ENCODE measurements at places on chromosomes 3 and 15.

DNA sequence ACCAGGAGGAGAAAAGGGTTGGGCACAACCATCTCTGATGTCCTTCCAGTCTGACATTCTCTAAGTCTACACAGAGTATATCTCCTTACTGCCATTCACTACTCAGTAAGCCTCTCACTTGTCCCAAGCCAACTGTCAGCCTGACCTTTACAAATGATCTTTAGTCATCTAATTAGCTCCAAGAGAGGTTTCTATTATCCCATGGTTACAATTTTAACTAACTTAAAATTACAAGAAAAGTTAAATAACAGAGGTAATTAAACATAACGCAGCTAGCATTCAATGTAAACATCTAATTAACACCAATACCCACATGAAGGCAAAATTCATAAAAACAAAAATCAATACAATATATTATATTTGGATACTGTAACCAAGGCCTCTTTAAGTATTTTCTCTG is 126.9 kb downstream of the LSAMP start:
- DNase-seq, result no peak

DNA sequence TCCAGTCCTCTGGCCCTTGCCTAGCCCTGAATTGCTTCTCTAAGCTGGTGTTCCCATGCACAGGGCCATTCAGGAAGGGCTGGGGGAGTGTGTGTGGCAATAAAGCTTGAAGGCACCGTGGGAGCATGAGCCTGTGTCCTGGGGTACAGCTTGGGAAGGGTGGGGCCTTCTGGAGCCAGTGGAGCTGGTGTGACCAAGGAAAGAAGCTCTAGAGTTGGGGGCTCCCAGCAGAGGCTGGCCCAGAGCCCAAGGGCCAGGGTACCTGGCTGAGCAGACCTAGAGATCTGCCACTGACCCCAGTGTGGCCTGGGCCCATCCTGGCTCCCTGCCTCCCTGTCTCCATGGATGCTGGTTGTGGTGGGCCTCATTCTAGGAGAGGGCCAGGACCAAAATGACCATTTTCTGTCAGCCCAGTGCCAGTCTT is 8.1 kb downstream of the ABTB1 start:
- DNase-seq, result no peak

DNA sequence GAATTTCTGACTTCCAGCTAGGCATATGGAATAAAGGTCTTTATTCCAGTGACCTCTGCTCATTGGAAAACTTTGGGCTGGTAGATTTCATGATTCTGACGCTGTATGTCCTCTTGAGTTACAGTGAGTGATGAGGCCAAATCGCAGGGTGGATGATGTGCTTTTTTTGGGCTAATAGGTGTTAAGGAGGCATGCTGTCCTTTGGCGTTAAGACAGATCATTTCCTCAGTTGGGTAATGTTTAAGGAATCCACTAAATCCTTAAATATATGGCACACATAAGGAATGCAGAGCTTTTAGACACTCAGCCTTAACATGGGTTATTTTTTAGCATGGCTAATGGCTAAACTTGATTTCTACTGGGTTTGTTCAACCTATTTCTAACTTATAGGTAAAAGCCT is 87.9 kb downstream of the LPP start:
- DNase-seq, result no peak

- DNase-seq, result no peak
Measured at GRCh38 chr3:159151130-159151529, 349.3 kb downstream of the MFSD1 start.

DNA sequence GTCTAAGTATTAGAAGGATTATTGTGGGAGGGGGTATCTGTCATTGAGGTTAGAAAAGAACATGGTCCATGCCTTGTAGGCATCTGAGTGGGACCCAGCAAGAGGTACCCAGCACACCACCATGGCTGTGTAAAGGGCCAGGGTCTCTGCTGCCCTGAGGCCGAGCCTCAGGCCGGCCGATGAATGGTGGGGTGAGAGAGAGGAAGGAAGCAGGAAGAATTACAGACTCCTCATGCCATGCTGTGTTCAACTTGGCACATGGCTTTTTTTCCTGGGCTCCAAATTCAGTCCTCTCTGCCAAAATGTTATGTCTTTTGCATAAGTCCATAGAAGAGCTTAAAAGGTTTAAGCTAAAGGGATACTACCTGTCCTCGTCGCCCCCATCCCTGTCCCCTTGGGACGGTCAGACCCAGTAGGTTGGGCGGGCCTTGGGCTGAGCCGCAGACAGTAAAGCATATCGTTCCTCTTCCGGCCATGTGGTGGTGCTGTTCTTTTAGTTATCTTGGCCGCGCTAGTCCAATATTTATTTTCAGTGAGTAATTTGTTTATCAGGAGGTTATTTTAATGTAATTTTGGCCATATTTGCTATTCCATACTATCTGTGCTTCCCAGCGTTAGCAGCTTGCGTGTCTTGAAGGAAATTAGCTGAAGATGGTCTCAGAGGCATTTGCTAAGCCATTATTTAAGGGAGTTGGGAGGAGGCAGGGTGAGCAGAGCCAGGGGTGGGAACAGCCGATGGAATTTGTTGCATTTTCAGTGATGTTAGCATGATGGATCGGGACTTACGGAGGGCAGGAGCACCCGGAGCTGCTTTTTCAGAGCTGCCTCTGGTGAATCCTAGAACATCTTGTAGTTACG is 152.4 kb downstream of the AGBL1 start:
- DNase-seq, result no peak

GRCh38 chr3:101615525-101615924 is 41.5 kb downstream of the PCNP start:
- no peak for DNase-seq

DNA sequence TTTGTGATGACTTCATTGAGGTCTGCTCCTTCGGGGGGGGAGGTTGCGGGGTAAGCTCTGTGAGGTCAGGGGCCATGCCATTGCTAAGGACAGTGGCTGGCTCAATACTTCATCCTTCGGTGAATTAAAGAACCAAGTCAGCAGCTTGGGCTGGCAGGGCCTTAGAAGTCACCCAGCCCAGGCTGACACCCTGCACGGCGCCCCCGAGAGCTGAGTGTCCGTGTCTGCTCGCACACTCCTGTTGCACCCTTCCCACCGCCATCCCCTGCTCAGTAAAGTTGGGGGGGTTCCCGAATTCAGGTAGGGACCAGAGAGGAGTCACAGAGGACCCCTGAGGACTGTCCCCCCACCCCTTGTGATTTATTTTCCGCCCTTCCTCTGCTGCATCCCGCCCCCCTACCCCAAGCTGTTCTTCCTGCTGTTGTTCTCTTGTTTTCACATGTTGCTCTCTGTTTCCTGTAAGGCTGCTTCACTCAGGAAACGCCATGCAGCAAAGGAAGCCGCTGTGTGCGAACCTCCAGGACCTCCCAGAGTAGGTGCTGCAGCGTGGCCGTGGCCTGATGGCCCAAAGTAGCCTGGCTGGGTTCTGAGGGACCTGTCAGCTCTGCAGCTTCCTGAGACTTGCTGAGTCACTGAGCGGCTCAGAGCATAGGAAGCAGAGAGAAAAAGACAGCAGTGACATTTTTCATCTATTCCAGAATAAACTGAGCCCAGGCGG is 14.4 kb downstream of the EFCC1 start:
- DNase-seq, result no peak

DNA sequence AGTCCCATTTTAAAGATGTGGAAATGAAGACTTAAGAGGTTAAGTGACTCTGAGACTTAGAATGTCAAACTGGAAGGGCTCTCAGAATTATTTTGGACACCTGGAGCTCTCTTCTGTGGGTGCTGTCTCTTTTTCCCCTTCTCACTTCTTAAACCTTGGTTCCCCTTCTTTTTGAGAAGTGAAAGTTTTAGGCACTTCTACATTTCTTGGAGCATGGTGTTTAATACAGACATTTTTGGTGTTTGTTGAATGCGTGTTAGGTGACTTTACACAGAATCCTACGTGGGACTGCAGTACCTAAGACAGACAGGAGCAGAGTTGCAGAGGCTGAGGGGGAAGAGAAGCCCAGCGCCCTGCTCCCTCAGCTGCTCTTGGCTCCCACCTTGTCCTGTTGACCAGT is 133.3 kb downstream of the MDFIC2 start:
- no peak for DNase-seq

DNA sequence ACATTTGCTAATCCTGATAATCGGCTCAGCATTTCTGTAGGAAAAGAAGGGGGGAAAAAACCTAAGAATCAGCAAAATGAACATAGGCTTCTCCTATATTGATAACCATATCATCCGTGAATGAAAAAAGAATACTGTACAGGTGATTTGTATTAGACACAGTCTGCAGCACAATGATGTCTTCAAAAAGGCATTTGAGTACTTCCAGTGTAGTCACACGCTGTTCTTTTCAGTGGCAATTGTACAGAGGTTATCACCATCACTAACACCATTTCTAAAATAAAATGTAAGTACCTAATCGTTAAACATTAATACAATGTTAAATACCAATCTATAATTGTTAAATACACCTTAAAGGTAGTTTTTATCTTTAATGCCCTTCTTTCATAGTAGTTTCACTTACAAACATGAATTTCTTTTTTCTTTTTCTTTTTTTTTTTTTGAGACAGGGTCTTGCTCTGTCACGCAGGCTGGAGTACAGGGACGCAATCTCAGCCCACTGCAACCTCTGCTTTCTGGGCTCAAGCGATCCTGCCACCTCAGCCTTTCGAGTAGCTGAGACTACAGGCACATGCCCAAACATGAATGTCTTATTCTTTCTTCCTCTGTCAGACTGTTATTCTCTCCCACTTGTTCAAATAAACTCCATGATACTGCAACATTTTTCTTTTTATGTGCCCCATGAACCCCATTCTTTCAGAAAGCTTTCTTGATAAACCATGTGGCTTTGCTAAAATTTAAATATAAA is 18.4 kb downstream of the GOLGB1 start:
- no peak for DNase-seq

DNA sequence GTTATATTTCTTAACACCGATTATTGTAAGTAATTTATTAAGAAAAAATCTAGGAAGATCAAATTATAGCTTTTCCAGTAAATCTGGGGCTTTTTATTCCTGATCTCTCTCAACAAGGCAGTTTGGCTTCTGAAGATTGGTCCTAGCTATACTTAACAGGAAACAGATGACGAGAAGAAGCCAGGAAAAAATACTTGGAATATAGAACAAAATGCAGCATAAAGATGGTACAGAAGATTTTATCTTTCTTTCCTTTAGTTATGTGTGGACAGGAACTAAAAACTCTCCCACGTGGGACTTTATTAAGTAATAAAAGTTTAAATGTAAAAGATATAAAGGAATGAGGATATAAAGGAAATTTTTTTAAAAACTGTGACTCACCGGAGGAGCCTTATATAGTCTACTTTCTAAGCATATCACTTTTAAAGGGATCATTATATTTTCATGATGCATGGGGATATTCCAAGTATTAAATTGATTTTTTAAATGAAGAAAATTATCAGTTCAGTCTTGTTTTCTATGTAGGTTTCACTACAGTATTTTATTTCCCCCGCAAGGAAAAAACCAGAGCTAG is 8.2 kb downstream of the B3GNT5 start:
- no peak for DNase-seq

DNA sequence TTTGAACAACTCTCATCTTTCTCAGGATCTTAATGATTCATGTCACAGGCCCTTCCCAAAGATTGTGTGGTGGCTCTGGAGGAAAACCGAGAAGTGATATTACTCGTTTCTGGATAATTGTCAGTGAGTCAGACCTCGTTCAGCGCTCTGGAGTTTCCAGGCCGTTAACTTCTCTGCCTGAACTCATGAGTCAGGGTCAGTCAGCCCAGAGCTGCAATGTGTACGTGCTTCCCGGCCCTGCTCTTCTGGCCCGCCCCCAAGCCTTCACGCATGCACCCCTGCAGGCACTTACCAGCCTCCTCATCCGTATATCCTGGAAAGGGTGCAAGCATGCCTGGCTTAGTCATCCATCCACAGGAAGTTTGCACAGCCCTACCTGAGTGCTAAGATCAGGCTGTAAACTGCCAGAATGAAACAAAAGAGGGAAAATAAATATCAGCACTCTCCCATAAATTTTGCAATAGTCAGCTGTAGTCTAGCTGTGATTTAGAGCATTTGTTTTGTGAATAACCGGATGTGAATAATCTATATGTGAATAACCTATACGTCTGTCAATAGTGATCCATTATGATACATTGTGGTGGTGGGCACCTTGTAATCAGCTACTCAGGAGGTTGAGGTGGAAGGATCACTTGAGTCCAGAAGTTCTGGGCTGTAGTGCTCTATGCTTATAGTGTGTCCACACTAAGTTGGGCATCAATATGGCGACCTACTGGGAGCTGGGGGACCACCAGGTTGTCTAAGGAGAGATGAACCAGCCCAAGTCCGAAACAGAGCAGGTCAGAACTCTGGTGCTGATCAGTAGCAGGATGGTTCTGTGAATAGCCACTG is 35.3 kb upstream of the SEMA4B start:
- DNase-seq, result peak; percentile 95

DNA sequence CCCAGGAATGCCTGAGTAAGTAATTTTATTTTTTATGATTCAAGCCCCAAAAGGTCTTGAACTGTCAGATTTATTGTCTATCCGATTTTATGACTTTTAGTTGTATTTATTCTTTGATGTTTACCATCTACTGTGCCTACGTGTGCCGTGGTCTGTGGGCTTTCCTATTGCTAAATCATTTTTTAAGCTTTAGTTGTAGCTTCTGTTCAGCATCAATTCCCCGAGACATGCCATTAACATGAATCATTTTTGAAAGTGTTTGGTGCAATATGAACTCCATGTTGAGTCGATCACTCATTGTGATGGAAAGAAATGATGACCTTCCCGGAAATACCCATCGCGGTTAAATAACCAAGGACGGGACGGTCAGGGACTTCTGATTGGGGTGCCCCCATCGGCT is 268.7 kb upstream of the THRB start:
- DNase-seq, result peak; percentile 32

- DNase-seq, result no peak
Measured at GRCh38 chr3:70980646-70981170, 602.8 kb downstream of the FOXP1 start.

- no peak for DNase-seq
Measured at GRCh38 chr3:150462108-150462507, 54.0 kb downstream of the TSC22D2 start.

GRCh38 chr3:64438066-64438465 is 212.8 kb upstream of the PRICKLE2 start:
- no peak for DNase-seq

Data from retinal pigment epithelial cell (primary cell).